ENCODE measurements at places on chromosomes 2 and 18. TPM values are rescaled to one million over a fixed set of nuclear protein-coding genes. Genes with fewer than 3 reads are reported as not detected.

UGT1A9 gene
- total RNA-seq, result not detected

OR6B2 gene
- total RNA-seq, result not detected

PARD6G gene
- 7.9 TPM for total RNA-seq

- no peak overlapping the region for H3K27ac ChIP-seq
- no peak overlapping the region for H3K4me3 ChIP-seq
- no peaks in the 10 kb centered on the region for H3K27me3 ChIP-seq
Measured at GRCh38 chr2:133642791-133643191, 74.5 kb upstream of the NCKAP5 start.

GRCh38 chr18:75607701-75608100, 180.2 kb upstream of the SMIM21 start:
- H3K4me1 ChIP-seq, result no peaks in the 10 kb centered on the region
- DNase-seq, result no peak
- H3K27me3 ChIP-seq, result no peaks in the 10 kb centered on the region
- H3K27ac ChIP-seq, result no peak overlapping the region
- H3K36me3 ChIP-seq, result no peaks in the 10 kb centered on the region

DNA sequence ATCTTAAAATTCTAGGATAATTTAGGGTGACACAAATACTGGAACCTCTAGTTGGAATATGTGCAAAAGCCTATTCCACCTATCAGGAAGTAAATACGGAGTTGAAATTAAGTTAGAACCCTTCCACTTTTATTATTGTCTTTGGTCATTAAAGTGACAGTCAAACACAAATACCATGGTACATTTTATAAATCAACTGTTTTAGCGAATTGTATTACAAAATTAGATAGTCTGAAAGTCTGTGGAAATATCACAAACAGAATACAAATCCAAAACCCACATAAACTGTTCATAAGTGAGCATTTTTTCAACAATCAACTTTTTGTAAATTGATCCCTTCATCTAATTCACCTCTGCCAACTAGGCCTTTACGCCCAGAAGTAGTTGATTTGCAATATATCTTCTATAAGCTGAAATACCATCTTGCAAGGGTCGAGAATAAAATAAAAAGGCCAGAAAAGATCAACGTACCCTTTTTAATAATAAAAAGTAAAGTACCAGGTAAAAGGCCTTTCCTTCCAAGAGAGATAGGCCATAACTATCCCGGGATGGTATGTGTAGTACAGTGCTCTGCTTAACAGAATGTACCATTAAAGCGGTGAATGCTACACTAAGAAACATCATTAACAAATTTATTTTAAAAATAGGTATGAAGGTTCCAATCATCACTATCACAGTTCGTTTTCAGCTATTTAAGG, 1.3 kb downstream of the USP34 start:
- peak overlapping the region; percentile 99 for H3K27ac ChIP-seq
- H3K27me3 ChIP-seq, result no peaks in the 10 kb centered on the region
- H3K36me3 ChIP-seq, result no peaks in the 10 kb centered on the region
- peaks cover 9% of the 10 kb centered on the region for H3K4me1 ChIP-seq
- H3K4me3 ChIP-seq, result peak overlapping the region; percentile 89

DNA sequence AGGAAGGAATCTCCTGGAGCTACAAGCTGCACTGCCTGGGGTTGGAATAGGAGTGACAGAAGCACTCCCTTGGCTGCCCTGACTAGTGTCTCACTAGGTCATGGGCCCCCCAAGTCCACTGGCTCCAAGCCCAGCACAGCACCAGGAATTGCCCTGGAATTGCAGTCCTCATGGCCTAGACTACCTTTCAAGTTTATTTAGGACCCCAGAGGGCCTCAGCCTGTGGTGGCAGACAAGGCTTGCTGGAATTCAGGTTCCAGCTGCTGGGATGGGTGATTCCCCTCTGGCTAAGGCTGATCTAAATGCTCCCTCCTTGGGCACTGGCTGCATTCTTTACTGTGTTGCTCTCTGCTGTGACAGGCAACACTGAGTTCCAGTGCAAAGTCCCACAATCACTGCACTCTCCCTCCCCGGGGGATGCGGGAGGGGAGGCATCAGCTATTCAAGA, 14.0 kb downstream of the STRADB start:
- DNase-seq, result no peak
- H3K27me3 ChIP-seq, result no peaks in the 10 kb centered on the region
- H3K4me1 ChIP-seq, result no peaks in the 10 kb centered on the region
- peaks cover 26% of the 10 kb centered on the region for H3K36me3 ChIP-seq
- H3K27ac ChIP-seq, result peak overlapping the region; percentile 4

DNA sequence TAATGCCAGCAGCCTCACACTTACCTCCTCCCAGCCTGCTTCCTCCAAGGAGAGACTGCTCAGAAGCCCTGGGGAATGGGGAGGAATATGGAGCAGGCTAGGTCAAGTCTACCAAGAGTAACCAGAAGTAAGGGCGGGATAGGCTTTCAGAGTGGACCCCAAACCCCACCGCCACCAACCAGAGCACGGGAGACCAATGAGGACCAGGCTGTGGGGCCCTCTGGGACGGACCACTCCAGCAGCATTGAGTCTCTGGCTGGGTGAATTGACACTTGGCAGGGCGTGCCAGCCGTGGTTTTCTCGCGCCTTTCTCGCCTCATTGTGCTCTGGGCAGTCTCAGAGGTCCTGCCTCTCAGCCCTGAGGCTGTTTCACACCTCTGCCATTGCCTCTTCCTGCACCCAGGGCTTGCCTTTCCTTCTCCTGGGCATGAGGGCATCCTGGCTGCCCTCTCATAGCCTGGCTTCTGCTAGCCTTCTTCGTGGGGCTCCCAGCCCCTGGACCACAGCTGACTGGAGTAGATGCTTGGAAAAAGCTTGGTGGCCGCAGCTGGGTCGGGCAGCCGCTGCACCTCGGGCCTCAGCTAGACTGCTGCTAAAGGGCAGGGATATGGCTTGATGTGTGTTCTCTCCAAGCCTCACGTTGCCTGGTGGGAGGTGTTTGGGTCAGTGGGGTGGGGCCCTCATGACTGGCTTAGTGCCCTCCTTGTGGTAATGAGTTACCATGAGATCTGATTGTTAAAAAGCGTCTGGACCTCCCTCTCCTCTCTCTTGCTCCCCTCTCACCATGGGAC, 40.5 kb upstream of the HS6ST1 start:
- no peak overlapping the region for H3K4me3 ChIP-seq
- H3K27me3 ChIP-seq, result no peaks in the 10 kb centered on the region
- H3K36me3 ChIP-seq, result no peaks in the 10 kb centered on the region
- no peak for DNase-seq
- H3K4me1 ChIP-seq, result no peaks in the 10 kb centered on the region
- no peak overlapping the region for H3K27ac ChIP-seq

DNA sequence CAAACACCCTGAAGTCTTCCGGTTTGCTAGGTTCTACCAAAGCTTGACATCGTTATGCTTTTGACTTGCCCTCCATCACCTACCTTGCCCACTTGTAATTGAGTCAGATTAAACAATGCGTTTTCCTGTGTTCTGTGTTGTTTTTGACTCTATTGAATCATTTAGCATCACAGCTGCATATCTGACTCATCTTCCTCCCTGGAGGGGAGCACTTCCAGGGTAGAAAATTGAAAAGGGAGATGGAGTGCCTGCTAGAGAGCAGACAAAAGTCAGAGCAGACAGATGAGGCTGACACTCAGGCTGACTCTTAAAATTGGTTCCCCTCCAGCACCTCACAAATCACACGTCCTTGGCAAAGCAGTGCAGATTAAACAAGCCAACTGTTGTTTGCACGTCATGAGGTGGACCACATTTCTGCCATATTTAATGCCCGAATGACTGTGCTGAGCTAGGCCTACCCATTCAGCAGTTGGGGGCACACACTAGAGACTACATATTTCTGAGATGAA, 2.2 kb downstream of the MPP4 start:
- H3K36me3 ChIP-seq, result peaks cover 4% of the 10 kb centered on the region
- DNase-seq, result no peak
- no peaks in the 10 kb centered on the region for H3K27me3 ChIP-seq
- H3K4me3 ChIP-seq, result no peak overlapping the region

DNA sequence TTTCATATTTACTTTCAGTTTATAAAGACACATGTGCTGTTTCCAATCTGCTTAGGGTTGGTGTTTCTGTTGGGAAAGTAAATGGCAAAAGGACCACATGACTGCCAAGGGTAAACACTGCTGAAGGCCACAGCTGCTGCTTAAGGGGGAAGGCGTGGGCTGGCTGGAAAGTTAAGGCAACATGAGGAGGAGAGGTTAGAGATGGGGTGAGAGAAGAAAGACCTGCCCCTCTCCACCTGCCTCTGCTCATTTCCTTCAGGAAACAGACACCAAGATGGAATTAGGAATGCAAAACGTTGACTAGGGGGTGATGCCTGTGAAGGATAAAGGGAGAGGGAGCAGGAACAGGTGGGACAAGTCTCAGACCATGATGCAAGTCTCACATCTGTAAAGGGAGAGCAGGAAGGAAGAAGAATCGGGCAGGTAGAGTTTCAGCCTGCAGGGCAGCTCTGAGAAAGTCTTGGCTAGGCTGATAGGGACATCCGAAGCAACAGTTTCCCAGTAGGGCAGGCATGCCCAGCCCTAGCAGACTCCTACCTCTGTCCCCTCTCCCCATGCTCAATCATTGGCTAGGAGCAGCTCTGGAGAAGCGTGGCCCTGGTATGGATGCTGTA, 86.0 kb downstream of the CDC42EP3 start:
- peak overlapping the region; percentile 19 for H3K4me3 ChIP-seq
- no peak for DNase-seq
- H3K36me3 ChIP-seq, result no peaks in the 10 kb centered on the region
- no peaks in the 10 kb centered on the region for H3K27me3 ChIP-seq

DNA sequence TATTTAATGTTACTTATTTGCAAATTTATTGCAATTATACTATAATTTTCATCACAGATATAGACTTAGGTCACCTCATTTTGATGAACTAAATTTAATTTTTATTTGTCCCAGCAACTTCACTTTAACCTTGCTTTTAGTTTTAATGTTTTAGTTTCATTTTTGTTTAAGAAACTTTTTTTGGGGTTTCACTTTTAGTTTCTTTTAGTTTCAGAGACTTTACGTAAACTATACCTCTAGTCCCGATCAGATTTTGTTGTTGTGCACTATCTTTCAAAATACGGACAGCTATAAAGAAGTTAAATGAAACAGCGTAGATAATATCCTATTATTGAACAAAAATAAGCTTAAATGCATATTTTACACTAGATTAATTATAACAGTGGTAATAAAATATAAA, 460.5 kb downstream of the ERBB4 start:
- H3K4me3 ChIP-seq, result no peak overlapping the region
- H3K27ac ChIP-seq, result no peak overlapping the region
- H3K4me1 ChIP-seq, result no peaks in the 10 kb centered on the region
- H3K27me3 ChIP-seq, result no peaks in the 10 kb centered on the region

DNA sequence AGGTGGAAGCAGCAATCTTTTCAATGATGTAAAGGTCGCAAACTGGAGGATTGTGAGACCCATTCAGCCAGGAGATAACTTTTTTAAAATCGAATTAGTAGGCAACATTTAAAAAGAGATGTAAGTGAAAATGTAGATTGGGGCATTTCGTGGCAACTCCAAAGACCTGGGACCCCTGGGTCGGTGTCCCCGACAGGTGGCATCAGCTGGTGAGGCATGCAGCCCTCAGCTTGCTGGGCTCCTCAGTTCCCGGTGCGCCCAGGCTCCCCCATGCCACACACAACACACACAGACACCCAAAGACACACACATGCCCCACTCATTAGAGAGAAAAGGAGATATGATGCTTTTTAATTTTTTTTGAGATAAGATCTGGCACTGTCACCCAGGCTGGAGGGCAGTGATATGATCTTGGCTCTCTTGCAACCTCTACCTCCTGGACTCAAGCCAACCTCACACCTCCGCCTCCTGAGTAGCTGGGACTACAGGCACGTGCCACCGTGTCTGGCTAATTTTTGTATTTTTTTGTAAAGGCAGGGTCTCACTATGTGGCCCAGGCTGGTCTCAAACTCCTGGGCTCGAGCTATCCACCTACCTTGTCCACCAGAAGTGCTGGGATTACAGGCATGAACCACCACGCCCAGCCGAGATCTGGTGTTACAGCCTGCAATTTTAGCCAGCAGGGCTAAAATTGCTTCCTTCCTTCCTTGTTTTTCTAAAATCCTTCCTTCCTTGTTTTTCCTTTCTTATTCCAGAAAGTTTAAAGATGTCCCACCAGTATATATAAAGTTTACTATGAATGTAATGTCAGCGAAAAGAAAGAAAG, 122.6 kb upstream of the EPAS1 start:
- no peak overlapping the region for H3K4me3 ChIP-seq
- H3K36me3 ChIP-seq, result no peaks in the 10 kb centered on the region
- no peak overlapping the region for H3K27ac ChIP-seq
- DNase-seq, result no peak
- H3K27me3 ChIP-seq, result no peaks in the 10 kb centered on the region
- peaks cover 9% of the 10 kb centered on the region for H3K4me1 ChIP-seq

DNA sequence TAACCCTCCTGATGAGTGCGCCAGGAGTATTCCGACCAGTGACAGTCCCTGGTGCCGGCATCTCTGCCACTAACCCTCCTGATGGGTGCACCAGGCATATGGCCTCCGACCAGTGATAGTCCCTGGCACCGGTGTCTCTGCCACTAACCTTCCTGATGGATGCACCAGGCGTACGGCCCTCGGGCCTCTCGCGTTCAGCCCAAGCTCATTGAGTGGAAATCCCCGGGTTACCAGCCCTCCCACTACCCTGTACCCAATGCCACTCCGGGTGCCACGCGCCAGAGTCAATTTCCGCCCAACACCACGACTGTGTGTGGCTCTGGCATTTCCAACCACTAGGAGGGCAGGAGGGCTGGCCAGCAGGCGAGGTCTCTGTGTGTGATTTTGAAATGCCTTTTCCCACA, 11.7 kb upstream of the GPC1 start:
- H3K4me1 ChIP-seq, result no peaks in the 10 kb centered on the region
- no peak overlapping the region for H3K27ac ChIP-seq
- H3K4me3 ChIP-seq, result no peak overlapping the region
- no peaks in the 10 kb centered on the region for H3K27me3 ChIP-seq
- H3K36me3 ChIP-seq, result no peaks in the 10 kb centered on the region

GRCh38 chr2:153068915-153069314, 350.5 kb downstream of the ARL6IP6 start:
- no peak overlapping the region for H3K4me3 ChIP-seq
- DNase-seq, result no peak
- no peak overlapping the region for H3K27ac ChIP-seq

- DNase-seq, result no peak
- H3K27me3 ChIP-seq, result no peaks in the 10 kb centered on the region
- no peaks in the 10 kb centered on the region for H3K36me3 ChIP-seq
- no peak overlapping the region for H3K27ac ChIP-seq
- H3K4me3 ChIP-seq, result no peak overlapping the region
- H3K4me1 ChIP-seq, result no peaks in the 10 kb centered on the region
Measured at GRCh38 chr2:157897106-157897971, 21.2 kb upstream of the ACVR1 start.

- H3K4me1 ChIP-seq, result peaks cover 9% of the 10 kb centered on the region
- no peaks in the 10 kb centered on the region for H3K36me3 ChIP-seq
- no peak overlapping the region for H3K27ac ChIP-seq
- no peak for DNase-seq
- H3K4me3 ChIP-seq, result no peak overlapping the region
- no peaks in the 10 kb centered on the region for H3K27me3 ChIP-seq
Measured at GRCh38 chr2:66560683-66561082, 125.8 kb downstream of the MEIS1 start.

- peaks cover 3% of the 10 kb centered on the region for H3K4me1 ChIP-seq
- no peak overlapping the region for H3K27ac ChIP-seq
- no peaks in the 10 kb centered on the region for H3K36me3 ChIP-seq
- DNase-seq, result no peak
Measured at GRCh38 chr18:12904012-12904516, 20.0 kb upstream of the PTPN2 start.

All from ascending aorta (tissue), 2 donors.